ENCODE measurements at places on chromosomes 12 and 14.

DNA sequence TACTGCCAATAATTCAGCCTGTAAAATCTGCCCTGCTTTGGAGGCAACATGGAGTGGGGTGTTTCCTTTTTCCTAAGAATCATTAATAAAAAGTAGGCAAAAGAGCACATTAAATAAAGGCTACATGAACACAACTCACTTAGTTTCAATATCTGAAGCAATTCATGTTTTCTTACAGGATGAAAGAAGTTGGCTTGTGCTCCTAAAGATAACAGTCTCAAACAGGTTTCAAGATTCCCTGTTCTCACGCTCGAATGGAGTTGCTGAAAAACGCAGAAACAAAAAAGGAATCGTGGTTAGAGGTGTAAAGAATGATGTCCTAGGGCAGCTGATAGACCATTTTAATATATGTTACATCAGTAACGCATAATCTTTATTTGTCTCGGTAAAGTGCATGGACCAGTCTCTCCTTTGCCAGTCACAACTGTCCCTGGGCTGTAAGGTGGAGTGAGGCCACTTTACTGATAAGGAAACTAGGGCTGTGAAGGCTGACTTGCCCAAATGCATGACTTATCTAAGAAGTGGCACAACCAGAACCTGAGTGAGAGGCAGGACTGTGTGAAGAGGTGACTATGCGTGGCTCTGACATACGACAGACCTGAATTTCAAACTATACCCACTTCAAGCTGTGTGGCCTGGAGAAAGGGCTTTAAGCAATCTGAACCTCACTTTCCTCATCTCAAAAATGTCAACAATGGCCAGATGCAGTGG, 12.6 kb downstream of the GIT2 start:
- no peak for DNase-seq

DNA sequence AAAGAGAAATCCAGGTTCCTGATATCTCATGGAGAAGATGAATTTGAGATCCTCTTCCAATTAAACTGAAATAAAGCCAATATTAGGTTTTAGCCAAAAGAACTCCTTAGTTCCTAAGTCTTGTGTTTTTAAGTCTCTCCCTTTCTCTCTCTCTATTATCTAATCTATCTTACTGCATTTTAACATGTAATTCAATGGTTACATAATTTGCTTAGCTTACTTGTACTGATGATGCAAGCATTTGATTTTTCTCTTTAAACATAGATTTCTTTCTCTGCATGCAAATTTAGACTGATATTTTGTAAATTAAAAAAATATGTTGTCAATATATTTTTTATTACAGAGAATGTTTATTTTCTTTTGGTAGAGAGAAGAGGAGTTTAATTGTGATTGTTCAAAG, 78.2 kb downstream of the MIPOL1 start:
- no peak for DNase-seq

DNA sequence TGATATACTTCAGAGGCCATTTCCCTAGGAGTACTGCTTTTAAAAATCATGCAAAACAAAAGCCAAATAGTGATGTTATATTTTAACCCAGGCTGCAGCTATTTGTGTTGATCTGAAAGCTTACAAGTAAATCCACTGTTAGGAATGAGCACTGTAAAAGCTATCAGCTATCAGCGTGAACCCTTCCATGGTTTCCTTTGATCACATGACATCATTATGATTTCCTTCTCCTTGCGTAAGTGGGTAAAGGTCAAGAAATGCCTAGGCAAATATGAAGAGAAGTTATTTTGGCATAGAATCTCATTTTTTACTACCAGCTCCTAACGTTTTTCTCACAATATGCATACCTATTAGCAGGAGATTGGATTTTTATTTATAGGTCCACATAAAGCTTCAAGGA, 48.6 kb upstream of the CATSPERB start:
- DNase-seq: no peak

DNA sequence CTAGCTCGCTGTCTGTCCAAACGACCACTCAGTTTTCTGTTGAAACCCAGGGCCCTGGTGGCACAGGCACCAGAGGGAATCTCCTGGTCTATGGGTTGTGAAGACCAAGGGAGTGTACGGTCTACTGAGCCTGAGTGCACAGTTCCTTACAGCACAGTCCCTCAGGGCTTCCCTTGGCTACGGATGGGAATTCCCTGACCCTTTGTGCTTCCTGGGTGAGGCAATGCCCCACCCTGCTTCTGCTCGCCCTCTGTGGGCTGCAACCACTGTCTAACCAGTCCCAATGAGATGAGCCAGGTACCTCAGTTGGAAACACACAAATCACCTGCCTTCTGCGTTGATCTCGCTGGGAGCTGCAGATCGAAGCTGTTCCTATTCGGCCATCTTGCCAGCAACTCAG, 22.6 kb downstream of the GPHN start:
- no peak for DNase-seq

GRCh38 chr12:2068653-2069052, 15.9 kb downstream of the CACNA1C start:
- no peak for DNase-seq

DNA sequence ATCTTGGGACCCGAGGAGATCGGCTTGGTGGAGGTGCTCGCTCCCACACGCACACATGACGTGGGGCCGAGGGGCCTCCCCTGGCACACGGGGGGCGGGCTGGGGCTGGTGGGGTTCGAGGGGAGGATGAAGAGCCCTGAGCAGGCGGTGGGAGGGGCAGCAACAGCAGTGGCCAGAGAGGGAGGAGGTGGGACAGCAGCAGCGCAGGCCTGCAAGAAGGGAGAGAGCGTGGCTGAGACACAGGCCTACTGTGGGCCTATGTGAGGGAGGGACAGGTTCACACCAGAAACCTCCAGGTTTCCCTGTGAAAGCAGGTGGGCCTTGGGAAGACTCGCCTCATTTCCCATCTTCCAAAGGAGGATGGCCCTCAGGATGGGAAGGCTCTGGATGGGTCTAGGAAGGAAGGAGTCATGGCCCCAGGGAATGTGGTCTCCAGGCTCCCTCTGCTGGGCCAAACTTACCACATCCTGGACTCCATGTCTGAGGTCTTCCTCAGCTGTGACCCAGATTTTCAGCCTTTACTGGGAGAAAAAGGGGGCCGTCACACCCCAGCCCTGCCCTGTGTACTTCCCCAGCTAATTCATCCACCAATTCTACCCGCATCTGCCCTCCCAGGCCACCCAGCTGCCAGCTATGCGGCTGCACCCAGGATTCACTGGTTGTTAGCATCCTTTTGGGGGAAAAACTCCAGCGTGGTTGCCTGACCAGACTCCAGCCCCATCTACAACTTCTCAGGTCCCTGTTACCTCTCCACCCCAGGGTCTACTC, 2.8 kb downstream of the PIANP start:
- DNase-seq: no peak

DNA sequence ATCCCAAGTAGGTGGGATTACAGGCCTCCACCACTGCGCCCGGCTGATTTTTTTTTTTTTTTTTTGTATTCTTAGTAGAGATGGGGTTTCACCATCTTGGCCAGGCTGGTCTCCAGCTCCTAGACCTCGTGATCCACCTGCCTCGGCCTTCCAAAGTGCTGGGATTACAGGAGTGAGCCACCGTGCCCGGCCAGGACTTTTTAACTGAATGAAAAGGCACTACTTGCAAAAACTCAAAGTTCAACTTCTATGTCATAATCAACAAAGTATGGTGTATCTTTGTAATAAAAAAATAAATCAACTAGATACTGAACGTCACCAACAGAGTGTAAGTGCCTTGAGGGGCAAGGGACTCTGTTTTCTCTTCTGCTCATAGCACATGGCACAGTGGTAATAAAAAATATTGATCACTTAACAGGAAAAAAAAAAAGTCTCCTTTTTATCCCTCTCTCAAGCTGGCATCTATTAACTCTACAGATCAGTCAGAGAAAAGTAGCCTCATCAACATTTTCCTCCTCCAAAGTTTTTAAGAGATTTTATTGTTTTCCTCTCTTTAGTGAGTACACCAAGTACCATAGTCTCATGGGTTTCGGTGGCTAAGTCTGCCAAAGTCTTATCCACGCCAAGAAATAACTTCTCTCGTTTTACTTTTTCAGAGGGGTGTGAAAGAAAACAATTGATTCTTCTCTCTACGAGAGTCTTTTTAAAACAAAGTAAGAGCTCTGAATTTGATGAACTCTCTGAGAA, 10.6 kb upstream of the FOXN3 start:
- no peak for DNase-seq

GRCh38 chr12:132685400-132685799, 1.7 kb downstream of the POLE start:
- DNase-seq: no peak

GRCh38 chr12:11922361-11922760, 148.4 kb upstream of the BCL2L14 start:
- no peak for DNase-seq

DNA sequence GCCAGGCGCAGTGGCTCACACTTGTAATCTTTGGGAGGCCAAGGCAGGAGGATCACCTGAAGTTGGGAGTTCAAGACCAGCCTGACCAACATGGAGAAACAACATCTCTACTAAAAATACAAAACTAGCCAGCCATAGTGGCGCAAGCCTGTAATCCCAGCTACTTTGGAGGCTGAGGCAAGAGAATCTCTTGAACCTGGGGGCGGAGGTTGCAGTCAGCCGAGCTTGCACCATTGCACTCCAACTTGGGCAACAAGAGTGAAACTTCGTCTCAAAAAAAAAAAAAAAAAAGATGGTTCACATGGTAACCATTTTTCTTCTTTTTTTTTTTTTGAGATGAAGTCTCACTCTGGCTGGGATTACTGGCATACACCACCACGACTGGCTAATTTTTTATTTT, 35.3 kb downstream of the SLC2A14 start:
- DNase-seq: no peak

DNA sequence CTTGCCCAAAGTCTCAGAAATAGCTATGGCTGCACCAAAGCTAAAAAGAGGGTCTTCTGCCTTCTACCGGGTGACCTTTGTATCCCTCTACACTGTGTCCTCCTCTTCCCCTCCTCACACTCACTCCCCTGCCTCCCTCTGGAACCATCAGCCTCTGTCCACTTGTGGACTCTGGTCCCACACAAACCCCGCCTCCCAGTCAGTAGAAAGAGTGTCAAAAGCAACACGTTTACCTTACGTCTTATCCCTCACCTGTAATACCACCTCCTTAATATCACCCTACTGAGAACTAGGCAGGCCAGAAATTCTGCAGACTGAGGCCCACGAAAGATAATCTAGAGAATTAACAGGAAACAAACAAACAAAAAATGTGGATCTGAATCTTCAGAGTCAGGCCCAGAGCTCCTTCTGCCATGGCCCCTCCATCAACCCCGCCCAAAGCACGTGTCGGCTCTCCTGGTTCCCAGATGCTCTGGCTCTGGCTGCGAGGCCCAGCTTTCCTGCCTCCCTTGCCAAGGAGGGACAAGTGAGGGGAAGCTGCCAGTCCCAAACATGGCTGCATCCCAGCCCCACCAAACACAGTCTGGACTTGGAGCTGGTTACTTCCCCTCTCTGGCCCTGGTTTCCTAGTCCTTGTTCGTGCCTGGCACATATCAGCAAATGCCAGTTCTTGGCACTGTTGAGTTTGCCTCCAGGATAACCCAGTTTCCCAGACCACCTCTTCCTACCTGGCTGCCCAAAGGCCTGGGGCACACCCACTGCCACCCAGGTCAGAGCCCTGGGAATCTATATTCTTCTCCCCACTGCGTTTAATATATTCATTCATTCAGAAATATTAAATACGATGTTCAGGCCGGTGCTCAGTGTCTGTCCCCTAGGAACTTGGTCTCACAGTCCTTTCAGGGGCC, 2.7 kb downstream of the ACTN1 start:
- DNase-seq: no peak

DNA sequence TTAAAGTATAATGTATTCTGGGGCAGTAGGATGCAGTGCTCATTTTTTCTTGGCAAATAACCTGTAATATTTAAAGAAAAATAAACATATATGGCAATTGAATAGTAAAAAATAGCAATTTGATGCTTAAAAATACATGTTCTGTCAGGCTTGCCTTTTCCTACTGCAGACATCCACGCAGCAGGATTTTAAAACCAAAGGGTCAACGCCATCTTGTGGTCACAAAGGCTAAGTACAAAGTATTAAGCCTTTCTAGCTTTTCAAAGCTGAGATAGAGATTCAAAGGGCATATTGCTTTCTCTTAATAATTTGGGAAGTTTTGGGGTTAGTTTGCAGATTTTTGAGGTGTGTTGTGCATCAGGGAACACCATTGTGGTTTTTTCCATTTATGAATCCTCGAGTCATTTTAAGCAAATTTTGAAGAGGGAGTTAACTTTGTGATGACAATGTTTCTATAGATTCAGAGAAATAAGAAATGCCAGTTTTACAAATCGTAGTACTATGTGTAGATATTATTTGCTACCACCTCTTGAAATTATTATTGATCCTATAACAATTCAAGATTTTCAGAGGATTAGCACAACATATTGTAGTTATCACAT, 4.7 kb upstream of the CCER1 start:
- no peak for DNase-seq

DNA sequence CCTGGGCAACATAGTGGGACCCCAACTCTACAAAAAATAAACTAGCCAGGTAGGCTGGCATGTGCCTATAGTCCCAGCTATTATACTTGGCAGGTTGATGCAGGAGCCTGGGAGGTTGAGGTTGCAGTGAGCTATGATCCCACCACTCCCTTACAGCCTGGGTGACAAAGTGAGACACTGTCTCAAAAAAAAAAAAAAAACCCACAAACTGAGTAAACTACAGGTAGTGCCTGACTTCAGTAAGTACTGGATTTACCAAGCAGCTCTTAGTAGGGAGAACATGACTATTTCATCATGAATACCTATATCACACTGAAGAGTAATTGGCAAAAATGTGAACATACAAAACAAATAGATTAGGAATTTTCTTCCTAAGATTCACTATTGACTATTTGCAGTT, 32.4 kb upstream of the AP4S1 start:
- no peak for DNase-seq

DNA sequence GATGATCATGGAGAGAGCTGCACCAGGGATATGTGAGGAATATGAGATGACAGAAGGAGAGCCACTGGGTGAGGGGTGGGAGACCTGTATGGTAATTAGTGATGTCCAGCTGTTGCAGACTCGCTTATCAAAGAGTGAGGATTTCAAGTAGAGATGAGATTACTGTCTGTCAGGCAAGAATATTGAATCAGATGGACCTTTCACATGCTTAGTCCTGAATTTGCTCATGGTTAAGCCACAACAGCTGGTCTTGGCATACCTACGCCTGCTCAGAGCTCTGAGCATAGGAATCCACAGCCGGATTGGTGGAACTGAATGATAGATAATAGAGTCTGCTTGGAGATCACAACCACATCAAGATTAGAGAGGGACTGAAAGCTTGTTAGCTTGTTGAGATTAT, 115.2 kb upstream of the ARHGAP5 start:
- no peak for DNase-seq

GRCh38 chr14:34169561-34169960, 218.7 kb upstream of the EGLN3 start:
- no peak for DNase-seq

- no peak for DNase-seq
These were observed 28.0 kb upstream of the DAAM1 start for GRCh38 chr14:59160506-59160905.

- no peak for DNase-seq
These were observed 313.1 kb downstream of the SLC6A15 start for GRCh38 chr12:84599539-84599938.

- DNase-seq: no peak
These were observed 14.2 kb upstream of the PAX9 start for GRCh38 chr14:36647417-36647823.

- DNase-seq: no peak
These were observed 74.3 kb upstream of the CPM start for GRCh38 chr12:69007101-69007854.

- peak; percentile 60 for DNase-seq
These were observed at the start of gene DACT1 for GRCh38 chr14:58637391-58638230. DACT1 (plus strand) TSS chr14:58637962; CDS start chr14:58638203, 241 bp downstream.
